ENCODE measurements at places on chromosomes 1 and 21. TPM values are rescaled to one million over a fixed set of nuclear protein-coding genes. Genes with fewer than 3 reads are reported as not detected.

Gene PLA2G4A
- 1.4 TPM for total RNA-seq

Gene OR14K1
- total RNA-seq, result not detected

Gene VPS72
- 16.0 TPM for total RNA-seq

Gene LEMD1
- total RNA-seq, result not detected

Gene WNT9A
- total RNA-seq, result not detected

- DNase-seq, result no peak
Measured at GRCh38 chr1:211761400-211761799, 69.2 kb downstream of the LPGAT1 start.

- DNase-seq, result no peak
Measured at GRCh38 chr1:230855886-230856285, 12.4 kb downstream of the C1orf198 start.

GRCh38 chr1:207698822-207699483 lies 52.9 kb upstream of the CD46 start:
- DNase-seq, result peak; percentile 73

DNA sequence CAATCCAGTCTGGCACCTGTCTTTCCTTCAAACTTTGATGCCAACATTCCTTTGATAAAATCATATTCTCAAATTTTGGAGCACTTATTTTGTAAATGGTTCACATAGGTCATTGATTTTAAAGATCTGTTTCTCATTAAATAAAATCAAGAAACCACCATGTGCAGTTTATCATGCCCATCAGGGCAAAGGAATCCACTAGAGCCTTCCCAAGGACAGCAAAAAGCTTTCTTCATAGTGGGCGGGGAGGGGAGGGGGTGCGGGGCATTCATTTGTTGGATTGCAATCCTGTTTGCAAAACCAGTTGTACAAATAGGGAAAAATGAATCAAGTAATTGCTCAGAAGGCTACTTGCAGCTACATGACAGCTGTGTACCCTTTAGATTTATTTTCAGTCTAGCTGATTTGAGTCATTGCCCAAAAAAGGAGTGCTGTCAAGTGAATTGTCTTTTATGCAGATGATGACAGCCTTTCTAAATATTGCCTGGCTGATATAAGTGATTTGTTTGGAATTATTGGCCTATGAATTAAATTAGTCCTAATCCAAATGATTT lies 23.0 kb downstream of the LRRC8B start:
- no peak for DNase-seq

DNA sequence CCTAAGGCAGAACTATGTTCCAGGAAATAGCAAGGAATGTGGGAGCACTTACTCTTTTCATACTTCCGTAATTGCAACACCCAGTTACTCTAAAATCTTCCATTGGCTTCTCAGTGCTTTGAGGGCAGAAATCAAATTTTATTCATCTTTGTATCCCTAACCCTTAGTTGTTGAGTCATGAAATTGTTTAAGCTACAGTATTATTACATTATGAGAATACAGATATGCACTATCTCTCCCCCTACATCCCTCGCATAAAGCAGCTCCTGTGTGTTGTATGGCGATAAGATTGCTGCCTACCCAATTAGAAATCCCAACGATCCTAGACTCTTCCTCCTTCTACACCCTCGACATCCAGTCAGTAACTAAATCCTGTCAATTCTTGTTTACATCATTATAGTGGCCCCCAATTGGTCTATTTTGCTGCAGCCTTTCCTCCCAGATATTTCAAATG lies 2.6 kb downstream of the AIDA start:
- DNase-seq, result no peak

- DNase-seq, result peak; percentile 30
Measured at GRCh38 chr1:227786673-227787512, 28.6 kb upstream of the PRSS38 start.

DNA sequence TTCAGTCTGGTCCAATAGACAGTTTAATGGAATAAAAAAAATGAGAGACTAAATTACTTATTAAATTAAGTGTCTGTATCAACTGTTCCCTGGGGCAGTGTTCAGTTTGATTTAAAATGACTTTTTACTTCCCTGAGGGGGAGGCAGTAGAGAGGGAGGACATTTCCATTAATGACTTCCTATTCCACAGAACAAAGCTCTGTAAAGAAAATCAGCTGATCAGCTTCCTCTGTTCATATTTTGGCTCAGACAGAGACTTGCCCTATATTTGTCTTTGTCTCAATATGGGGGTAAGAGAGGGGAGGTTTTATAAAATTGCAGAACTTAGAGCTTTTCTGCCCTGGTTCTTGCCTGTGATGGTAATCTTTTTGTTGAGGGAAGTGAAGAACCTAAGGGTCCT lies 8.4 kb downstream of the CFAP126 start:
- DNase-seq, result no peak

- DNase-seq, result no peak
Measured at GRCh38 chr1:232880354-232880753, 70.1 kb upstream of the NTPCR start.

- no peak for DNase-seq
Measured at GRCh38 chr1:152879559-152880198, 1.6 kb downstream of the SMCP start.

DNA sequence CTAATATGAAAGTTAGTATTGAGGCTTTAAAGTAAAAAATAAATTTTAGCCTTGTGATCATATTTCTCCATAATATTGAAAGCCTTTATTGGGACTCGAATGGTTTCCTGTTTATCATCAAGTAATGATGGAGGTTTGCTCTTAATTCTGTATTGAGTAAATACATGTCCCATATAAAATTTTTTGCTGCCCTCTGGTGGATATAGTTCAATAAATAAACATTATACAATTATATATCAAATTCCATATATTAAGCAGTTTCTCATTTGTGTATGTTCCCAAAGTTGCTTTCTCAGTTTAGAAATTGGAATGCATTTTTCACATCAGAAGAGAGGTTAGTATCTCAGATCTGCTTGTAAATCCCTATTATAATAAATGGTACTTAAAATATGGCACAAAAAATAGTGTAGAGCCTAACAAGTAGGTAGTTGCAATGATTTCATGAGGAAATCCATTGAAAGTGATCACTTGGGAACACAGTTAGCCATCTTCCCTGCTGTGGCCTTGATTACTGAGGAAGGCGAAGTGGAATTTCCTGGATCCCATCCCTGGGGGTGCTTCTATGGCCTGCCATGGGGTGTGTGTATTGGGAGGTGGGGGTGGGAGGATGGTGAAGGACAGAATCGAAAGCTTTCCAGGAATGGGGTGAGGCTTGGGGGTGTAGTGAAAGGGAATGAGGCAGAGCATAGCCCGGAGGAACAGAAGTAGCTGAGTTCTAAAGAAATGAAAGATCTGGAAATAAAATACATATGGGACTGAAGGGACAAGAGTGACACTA lies 84.1 kb upstream of the C21orf91 start:
- no peak for DNase-seq

All from liver (tissue), 10 donors.